ENCODE measurements at places on chromosomes 6 and 20.

- DNase-seq: peak; percentile 18
- H3K36me3 ChIP-seq: no peaks in the 10 kb centered on the region
- H3K27ac ChIP-seq: peak within 1 kb of the TSS; percentile 95
- H3K4me1 ChIP-seq: peaks cover 10% of the 10 kb centered on the region
- H3K4me3 ChIP-seq: peak within 1 kb of the TSS; percentile 66
- no peaks in the 10 kb centered on the region for H3K27me3 ChIP-seq
These were observed at the start of gene EXOC2 for GRCh38 chr6:692858-693722. Gene EXOC2, minus strand, starts transcription at chr6:693139. Its CDS starts 55,321 bp downstream, at chr6:637818.

GRCh38 chr6:36666826-36667591 is 11.5 kb upstream of the CDKN1A start:
- H3K27me3 ChIP-seq: no peaks in the 10 kb centered on the region
- H3K4me3 ChIP-seq: no peak overlapping the region
- peak overlapping the region; percentile 54 for H3K27ac ChIP-seq

GRCh38 chr20:4088766-4089165 is 73.4 kb upstream of the RNF24 start:
- DNase-seq: no peak
- peaks cover 5% of the 10 kb centered on the region for H3K4me1 ChIP-seq
- no peak overlapping the region for H3K4me3 ChIP-seq
- H3K36me3 ChIP-seq: no peaks in the 10 kb centered on the region

DNA sequence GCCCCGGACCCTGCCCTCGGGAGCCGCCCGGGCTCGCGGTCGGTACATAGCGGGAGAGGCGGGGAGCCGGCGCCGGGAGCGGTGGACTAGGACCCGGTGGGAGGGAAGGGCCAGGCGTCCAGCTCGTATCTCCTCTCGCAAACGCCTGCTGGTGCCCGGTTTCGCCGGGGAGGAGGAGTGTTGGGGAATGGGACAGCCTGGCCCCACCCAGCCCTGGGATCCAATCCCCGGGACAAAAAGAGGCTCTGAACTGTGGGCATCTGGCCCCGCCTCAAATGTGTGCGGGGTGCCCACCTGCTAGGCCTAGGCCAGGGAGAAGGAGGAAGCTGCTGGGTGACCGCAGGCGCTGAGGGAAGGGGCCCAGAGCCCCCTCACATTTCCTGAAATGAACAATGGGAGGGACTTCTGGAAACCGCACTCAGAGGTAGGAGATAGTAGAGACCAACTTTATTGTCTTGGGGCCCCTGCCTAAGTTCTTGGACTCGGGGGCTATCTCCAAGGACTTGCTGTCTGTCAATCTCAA is at the start of gene KCNK17:
Gene KCNK17 (minus strand): TSS at position 147 of the 523 bp plus-strand sequence. CDS start 99 bp downstream, at position 48.
- peaks cover 21% of the 10 kb centered on the region for H3K4me1 ChIP-seq
- no peak within 1 kb of the TSS for H3K27ac ChIP-seq
- DNase-seq: no peak
- no peaks in the 10 kb centered on the region for H3K36me3 ChIP-seq
- H3K27me3 ChIP-seq: peaks cover 7% of the 10 kb centered on the region
- H3K4me3 ChIP-seq: peak within 1 kb of the TSS; percentile 38

DNA sequence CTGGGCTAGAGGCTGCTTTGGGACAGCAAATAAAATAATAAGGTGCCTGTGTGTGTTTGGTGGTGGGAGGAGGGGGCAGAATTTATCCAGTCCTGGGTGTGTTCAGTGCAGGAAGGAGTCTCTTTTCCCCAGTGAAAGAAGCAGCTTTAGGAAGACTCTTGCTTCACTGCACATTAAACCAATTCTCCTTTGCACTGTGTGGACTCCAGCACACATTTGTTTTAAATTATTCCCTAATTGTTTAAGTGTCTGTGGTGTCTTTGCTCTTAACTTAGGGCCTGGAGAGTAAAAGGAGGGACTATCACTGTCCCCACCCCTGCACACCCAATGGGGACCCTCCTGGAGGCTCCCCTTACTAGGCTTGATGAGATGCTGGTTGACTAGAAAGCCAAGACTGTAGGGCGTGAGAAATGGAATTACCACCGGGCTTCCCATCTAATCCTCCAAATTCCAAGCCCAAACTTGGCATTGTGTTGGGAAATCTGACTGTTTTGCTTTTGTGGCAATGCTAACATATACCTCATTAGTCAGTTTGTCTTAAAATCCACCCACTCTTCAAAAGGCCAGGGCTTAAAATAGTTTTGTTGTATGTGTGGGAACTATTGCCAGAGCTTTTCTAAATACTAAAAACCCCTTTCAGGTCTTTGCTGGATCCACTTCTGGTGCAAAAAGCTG is 13.5 kb upstream of the DAAM2 start:
- H3K4me1 ChIP-seq: peaks cover 9% of the 10 kb centered on the region
- no peak for DNase-seq
- H3K36me3 ChIP-seq: no peaks in the 10 kb centered on the region

DNA sequence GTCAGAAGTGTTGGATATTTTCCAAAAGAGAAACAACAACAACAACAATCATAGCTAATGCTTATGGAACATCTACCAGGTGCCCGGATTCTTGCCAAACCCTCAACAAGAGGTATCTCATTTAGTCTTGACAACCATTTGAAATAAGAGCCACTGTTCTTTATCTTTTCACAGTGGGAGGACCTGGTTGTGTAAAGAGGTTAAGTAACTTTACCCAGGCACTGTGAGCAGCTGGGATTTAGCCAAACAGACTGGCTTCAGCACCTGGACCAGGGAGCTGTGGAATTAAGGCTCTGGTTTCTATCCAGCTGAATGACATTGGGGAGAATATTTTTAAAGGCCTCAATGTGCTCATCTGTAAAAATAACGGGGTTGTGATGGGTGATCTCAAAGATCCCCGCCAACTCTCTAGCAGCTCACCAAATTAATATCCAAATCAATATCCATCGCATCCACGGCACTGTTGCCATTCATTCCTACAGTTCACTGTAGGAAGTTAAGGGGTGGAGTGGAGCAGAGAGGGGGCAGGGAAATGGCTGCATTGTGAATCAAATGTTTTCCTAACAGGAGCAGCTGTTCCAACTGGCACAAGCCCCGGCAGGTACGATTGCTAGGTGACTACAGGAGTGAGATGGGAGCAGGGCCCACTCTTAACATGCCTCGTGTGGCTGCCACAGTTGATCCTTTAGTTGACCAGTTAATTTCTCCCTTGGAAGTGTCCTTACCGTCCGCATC is 61.8 kb downstream of the GCNT2 start:
- no peak for DNase-seq
- H3K27me3 ChIP-seq: no peaks in the 10 kb centered on the region
- H3K36me3 ChIP-seq: no peaks in the 10 kb centered on the region
- peaks cover 5% of the 10 kb centered on the region for H3K4me1 ChIP-seq
- H3K27ac ChIP-seq: no peak overlapping the region

- no peaks in the 10 kb centered on the region for H3K4me1 ChIP-seq
- H3K36me3 ChIP-seq: no peaks in the 10 kb centered on the region
- no peak overlapping the region for H3K27ac ChIP-seq
- H3K27me3 ChIP-seq: no peaks in the 10 kb centered on the region
- no peak overlapping the region for H3K4me3 ChIP-seq
- no peak for DNase-seq
These were observed 62.5 kb downstream of the RALGAPA2 start for GRCh38 chr20:20649945-20650344.

DNA sequence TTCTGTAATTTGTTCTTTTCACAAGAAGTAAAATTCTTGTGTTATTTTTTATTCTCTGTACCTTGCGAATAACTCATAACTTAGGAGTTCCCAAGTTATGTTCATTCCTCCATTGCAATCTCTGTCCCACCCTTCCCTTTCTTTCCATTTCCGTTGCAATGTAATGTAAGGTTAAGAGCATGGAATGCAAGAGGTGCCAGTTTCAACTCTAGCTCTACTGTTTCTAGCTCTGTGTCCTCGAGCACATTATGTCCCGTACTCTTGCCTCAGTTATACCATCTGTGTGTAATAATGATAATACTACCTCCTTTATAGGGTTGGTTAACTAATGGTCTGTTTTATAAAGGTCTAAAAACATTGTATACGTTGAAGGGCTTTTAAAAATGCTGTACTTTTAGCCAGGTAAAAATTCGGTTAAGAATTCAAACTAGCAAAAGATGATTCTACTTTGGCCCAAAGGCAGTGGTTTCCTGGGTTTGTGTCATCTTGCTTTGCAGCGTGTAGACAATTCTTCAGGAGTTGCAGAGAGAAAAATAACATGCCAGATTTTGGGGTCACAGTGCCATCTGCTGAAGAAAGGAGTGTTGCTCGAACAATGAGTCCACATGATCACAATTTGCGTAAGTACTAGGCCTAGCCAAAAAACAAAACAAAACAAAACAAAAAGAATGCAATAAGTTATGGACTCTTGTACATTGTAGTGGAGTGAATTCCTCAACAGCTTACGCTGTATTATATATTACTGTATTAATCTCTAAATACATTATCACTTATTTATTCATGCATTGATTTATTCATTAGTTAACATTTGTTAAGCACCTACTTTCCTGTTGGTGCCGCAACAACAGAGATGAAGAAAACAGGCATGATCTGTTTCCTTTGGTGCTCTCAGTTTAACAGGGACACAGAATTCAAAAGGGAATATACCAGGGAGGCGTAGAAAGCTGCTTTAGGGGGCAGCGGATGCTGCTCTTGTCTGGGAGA is 10.0 kb upstream of the PFDN4 start:
- no peak overlapping the region for H3K27ac ChIP-seq
- H3K36me3 ChIP-seq: no peaks in the 10 kb centered on the region
- no peaks in the 10 kb centered on the region for H3K27me3 ChIP-seq
- no peaks in the 10 kb centered on the region for H3K4me1 ChIP-seq
- no peak overlapping the region for H3K4me3 ChIP-seq

GRCh38 chr6:56838016-56838555 is 116.8 kb upstream of the BEND6 start:
- no peak overlapping the region for H3K4me3 ChIP-seq
- no peaks in the 10 kb centered on the region for H3K27me3 ChIP-seq

GRCh38 chr6:81436990-81437389 is 315.5 kb downstream of the TENT5A start:
- no peaks in the 10 kb centered on the region for H3K4me1 ChIP-seq
- no peak overlapping the region for H3K27ac ChIP-seq
- no peaks in the 10 kb centered on the region for H3K36me3 ChIP-seq
- DNase-seq: no peak
- H3K27me3 ChIP-seq: no peaks in the 10 kb centered on the region

DNA sequence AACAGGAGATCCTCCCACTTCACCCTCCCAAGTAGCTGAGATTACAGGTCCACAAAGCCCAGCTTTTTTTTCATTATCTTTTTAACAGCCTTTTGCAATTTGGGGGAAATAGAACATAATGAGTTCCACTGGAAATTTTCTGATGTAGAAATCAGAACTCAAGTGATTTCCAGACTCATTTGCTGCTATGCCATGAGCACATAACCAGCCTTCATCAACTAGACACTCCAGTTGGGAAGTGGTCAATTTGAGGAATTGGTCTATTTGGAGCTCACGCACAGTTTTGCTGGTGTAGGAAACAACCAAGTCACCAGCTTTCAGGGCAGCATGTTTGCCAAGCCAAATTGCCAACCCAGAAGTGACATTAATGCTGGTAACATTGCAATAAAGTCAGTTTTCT is 86.7 kb downstream of the MAFB start:
- no peak for DNase-seq
- no peaks in the 10 kb centered on the region for H3K36me3 ChIP-seq
- H3K4me1 ChIP-seq: no peaks in the 10 kb centered on the region
- H3K27me3 ChIP-seq: no peaks in the 10 kb centered on the region
- no peak overlapping the region for H3K4me3 ChIP-seq

DNA sequence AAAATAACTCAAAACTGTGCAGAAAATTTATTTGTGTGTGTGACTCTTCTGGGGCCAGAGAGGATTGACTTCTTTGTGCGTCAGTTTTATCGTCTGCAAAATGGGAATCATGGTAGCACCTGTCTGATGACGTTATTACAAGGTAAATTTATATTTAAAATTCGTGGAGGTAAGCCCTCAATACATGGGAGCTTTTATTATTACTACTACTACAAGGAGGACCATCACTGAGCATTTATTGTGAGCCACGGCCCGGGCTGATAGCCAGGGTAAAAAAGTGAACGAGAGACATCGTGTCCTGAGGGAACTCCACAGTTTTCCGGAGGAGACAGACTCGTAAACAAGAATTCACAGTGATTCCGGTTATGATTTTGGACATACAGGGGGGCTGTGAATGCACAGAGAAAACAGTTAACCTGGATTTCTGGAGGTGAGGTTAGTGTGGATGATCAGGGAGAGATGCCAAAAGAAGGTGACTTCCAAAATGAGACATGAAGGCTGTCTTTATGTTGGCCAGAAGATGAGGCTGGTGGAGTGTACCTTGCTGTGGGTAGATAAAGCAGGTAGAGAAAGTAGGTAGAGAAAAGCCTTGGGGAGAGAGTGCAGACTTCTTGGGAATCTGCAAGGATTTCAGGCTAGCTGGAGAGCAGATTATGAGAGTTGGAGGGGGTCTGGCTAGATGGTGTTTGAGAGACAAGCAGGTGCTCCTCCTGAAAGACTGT is 10.6 kb upstream of the SERINC3 start:
- peak overlapping the region; percentile 77 for H3K27ac ChIP-seq
- no peaks in the 10 kb centered on the region for H3K36me3 ChIP-seq
- H3K4me3 ChIP-seq: peak overlapping the region; percentile 73
- H3K4me1 ChIP-seq: peaks cover 33% of the 10 kb centered on the region

GRCh38 chr20:34096699-34097444 is 15.2 kb downstream of the EIF2S2 start:
- peaks cover 63% of the 10 kb centered on the region for H3K36me3 ChIP-seq
- DNase-seq: no peak
- H3K4me3 ChIP-seq: no peak overlapping the region
- no peak overlapping the region for H3K27ac ChIP-seq
- H3K27me3 ChIP-seq: no peaks in the 10 kb centered on the region

DNA sequence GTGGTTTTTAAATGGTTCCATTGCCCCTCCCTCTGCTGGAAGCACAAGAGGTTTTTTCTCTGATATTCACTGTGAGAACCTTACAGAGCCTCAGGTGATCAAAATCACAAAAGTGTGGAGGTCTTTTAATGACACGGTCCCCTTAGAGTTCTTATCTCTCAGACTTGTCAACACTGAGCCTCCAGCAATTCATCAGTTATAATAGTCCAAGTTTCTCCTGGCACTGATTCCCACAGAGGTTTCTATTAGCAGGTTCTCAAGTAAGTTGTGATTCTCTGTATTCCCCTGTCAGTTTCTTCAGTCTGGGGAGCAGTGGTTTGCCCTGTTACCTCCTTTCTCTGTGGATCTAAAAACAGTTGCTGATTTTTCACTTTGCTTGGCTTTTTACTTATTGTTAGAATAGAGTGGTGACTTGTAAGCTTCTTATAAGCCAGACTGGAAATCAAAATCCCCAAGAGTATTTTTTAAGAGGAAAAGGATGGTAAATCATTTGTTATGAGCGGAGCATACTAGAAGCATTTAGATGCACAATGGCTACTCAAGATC is 157.4 kb upstream of the BMP5 start:
- H3K36me3 ChIP-seq: no peaks in the 10 kb centered on the region
- DNase-seq: no peak
- no peak overlapping the region for H3K27ac ChIP-seq
- H3K4me1 ChIP-seq: no peaks in the 10 kb centered on the region
- H3K27me3 ChIP-seq: no peaks in the 10 kb centered on the region

DNA sequence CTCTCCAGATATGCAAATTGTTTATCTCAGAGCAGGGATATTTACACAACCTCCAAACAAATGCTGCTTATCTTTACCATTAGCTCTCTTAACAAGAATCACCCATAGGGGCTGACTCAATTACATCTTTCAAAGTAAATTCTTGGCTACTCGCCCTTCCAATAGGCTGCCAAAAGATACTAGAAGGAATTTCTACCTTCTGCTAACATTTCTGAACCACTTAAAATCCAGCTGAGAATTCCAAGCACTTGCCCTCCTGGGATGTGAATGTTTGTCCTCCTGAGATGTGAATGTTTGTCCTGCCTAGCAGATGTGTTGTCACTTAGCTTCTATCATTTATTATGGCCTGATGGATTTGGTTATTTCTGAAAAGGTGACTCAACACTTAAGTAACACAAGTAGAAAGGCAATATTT is 388.0 kb downstream of the GJA1 start:
- no peaks in the 10 kb centered on the region for H3K4me1 ChIP-seq
- no peaks in the 10 kb centered on the region for H3K27me3 ChIP-seq
- H3K27ac ChIP-seq: no peak overlapping the region

All from esophagus squamous epithelium (tissue), 5 donors.